ENCODE measurements at places on chromosomes 3 and 15.

DNA sequence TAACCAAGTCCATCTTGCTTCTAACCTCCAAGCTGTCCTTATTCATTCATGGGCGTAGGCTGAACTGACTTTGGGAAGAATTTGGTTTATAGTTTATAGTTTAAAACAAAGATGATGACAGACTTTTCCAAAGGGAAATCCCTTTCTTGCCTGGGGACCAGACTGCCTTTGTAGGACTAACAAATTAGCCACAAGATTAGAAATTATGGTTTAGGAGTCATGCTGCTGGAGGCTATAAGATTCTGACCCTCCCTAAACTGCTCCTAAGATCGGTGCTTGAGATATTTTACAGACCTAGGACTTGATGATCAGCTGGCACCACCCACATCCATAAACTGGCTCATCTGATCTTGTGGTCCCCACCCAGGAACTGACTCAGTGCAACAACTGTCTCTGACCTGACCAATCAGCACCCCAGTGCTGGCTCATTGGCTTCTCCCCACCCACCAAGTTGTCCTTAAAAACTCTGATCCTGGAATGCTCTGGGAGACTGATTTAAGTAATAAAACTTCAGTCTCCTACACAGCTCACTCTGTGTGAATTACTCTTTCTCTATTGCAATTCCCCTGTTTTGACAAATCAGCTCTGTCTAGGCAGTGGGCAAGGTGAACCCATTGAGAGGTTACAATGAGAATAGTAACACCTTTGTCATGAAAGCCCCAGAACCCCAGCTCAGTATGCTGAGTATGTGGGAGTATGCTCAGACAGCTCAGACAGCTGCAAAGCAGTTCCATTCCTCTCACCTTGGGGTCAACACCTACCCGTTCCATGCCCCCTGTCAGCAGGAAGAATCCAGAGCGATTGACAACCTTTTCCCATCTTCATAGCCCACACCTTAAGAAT, 51.6 kb upstream of the C15orf39 start:
- no peak for DNase-seq

GRCh38 chr3:182919866-182920357, 60.4 kb downstream of the DCUN1D1 start:
- DNase-seq: no peak

GRCh38 chr15:35309886-35310285, 224.8 kb upstream of the NANOGP8 start:
- DNase-seq: no peak

- DNase-seq: no peak
These were observed 368.2 kb downstream of the GBE1 start for GRCh38 chr3:81393251-81393650.

- no peak for DNase-seq
These were observed 20.0 kb upstream of the CMTM7 start for GRCh38 chr3:32371461-32372212.

DNA sequence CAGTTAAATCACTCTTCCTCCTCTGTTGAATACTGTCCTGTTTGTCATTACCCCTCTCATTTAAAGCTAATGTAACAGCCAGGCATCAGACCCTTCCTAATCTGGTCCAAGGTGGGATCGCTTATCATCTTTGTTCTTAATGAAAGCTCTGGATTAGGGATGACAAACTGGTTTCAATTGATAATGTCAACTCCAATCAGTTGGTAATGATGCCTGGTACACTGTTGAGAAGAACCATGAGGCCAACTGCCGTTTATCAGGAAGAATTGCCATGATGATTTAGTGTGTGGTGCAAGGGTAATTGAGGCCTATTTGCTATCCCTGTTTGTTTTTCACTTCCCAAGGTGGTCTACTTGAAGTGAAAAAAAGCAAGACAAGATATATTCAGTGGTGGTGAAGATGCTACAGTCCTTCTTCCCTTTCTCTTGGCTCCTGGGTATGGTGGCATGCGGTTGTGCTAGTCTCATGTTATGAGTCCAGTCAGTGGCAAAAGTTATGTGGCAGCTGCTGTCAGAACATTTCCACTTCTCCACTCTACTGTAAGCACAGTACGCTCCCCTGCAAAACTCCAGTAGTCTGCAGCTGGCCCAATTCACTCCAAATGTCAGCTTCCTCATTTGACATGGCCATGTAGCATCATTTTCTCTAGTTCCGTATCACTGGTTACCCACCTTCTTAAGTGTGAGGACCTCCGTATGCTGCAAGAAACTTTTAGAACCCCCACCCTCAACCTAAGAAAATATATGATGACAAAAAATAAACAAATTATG, 72.5 kb downstream of the MORC1 start:
- no peak for DNase-seq

- no peak for DNase-seq
These were observed 1.3 kb downstream of the MAGI1 start for GRCh38 chr3:66037330-66037985.

GRCh38 chr15:40501487-40501886, 30.7 kb downstream of the CHST14 start:
- DNase-seq: no peak

- no peak for DNase-seq
These were observed 136.2 kb upstream of the PFN2 start for GRCh38 chr3:150106740-150107428.

DNA sequence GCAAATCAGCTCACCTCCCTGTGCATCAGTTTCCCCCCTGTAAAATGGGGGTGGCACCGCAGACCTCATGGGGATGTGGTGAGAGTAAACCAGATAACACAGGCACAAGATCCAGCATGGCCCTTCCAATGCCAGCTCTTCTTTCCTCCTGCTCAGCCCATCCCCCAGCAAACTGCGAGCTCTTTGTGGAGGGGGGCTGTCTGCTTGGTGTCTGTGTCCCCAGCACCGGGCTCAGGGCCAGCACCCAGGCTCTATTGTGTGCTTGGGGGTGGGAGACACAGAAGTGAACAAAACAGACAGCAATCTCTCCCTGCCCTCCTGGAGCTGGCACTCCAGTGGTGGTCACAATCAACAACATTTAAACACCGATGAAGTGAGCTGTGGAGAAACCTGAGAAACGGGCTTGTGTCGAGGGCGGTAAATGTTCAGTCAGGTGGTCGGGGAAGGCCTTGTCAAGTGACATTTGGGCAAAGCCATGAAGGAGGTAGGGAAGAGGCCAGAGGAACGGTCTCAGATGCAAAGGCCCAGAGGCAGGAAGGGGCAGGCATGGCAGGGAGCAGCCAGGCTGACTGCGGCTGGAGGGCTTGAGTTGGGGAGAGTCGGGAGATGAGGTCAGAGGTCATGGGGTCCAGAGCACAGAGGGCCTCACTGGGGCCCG, 28.4 kb downstream of the GRIP2 start:
- DNase-seq: no peak

- no peak for DNase-seq
These were observed 20.3 kb downstream of the C3orf33 start for GRCh38 chr3:155785662-155786295.

GRCh38 chr3:177813322-177813721, 616.0 kb upstream of the TBL1XR1 start:
- DNase-seq: no peak

GRCh38 chr3:177523067-177523675, 325.9 kb upstream of the TBL1XR1 start:
- no peak for DNase-seq

DNA sequence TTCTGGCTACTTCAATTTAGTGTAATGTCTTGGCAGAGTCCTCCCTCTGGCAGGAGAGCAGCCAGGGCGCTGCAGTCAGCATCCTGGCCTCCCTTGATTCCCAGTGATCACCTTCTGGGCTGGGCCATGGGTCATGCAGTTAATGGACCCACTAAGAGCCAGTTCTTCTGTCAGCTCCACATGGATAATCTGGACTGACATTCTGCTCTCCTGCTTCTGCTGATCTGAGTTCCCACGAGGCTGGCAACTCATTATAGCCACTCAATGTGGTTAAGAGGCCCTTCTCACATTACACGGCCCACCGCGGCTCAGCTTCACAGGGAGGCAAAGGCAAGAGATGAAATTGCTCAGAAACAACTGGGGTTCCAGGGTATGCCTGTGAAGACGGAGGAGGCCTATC, 94.0 kb downstream of the WDR76 start:
- no peak for DNase-seq

DNA sequence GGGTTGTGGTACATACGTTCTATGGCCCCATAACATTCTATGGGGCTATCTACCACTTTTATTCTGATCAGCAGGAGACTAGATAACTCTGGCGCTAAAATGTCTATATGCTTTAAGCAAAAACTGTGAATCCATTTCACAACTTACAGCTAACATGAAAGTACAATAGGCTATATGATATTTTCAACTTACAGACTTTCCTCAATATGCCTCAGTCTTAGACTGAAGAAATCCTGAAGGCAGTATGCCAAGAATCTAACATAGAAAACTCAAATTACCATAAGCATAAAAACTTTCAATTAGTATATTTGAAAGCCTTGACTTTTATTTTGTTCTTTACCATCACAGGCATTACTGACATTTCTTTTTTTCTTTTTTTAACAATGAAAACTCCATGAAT, 81.4 kb downstream of the CBLB start:
- DNase-seq: no peak

DNA sequence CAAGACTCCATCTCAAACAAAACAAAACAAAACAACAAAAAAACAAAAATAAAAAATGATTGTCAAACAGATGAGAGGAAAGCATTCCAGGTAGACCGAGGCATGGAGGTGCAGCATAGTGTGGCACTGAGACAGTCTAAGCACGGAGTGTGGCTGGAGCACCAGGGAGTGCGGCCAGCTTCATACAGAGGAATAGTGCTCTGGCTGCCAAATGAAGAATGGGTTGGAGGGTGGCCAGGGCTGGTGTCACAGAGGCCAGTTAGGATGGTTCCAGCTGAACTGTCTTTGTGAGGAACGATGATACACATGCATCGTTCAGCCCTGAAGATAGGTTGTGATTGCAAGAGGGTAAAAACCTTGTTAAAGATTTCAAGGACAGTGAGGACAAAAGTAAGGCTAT, 28.3 kb downstream of the MITF start:
- no peak for DNase-seq

- no peak for DNase-seq
These were observed 20.8 kb downstream of the FAM174B start for GRCh38 chr15:92634671-92635201.

GRCh38 chr3:47850564-47851410, 47.8 kb downstream of the DHX30 start:
- no peak for DNase-seq

- no peak for DNase-seq
These were observed 42.3 kb upstream of the KLHL25 start for GRCh38 chr15:85837011-85837433.

DNA sequence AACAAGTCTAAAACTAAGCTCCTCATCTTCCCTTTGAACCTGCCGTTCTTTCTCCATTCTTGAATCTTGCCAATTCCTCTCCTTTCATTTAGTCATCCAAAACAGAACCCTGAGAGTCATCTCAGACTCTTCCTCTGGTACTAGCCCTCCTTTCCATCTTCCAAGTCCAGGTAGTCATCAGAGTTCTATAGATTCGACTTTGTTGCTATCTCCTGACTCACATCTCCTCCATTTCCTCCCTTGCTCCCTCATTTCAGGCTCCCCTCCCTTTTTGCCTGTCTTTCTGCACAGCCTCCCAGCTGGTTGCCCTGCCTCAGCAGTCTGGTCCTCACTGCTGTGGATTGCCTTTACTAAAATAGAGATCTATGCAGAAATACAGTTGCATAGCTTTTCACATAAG, 4.7 kb downstream of the ATG7 start:
- no peak for DNase-seq

DNA sequence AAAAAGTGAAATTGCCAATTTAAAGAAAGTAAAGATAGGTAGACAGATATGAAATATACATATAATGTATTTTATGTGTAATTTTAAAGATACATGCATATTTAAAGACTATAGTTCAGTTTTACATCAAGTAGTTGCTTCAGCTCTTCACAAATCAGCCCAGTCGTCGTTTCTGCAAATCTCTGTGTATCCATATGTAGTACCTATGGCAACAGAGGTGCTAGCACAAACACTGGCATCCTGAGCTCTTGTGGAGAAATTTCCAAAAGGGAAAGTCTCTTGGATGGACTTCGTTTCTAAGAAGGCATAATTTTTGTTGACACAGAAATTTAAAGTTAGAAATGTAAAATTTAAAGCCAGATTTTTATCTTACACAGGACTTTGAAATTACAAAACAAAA, 1284.7 kb downstream of the ROBO1 start:
- no peak for DNase-seq

- no peak for DNase-seq
These were observed 894.3 kb downstream of the DIPK2A start for GRCh38 chr3:144865948-144866347.

- no peak for DNase-seq
These were observed 27.8 kb downstream of the RORA start for GRCh38 chr15:61201322-61201721.

Measured in stimulated activated CD8-positive, alpha-beta memory T cell treated with anti-CD3 and anti-CD28 coated beads, Interleukin-4, amount 100 ng/mL, for 1 hour (primary cell).